Stimulated activated CD4-positive, alpha-beta T cell treated with anti-CD3 and anti-CD28 coated beads, Interleukin-12 subunit alpha, Interleukin-12 subunit beta, amount 100 ng/mL, for 4 hours (primary cell): ENCODE measurements at places on chromosomes 5 and 9.

DNA sequence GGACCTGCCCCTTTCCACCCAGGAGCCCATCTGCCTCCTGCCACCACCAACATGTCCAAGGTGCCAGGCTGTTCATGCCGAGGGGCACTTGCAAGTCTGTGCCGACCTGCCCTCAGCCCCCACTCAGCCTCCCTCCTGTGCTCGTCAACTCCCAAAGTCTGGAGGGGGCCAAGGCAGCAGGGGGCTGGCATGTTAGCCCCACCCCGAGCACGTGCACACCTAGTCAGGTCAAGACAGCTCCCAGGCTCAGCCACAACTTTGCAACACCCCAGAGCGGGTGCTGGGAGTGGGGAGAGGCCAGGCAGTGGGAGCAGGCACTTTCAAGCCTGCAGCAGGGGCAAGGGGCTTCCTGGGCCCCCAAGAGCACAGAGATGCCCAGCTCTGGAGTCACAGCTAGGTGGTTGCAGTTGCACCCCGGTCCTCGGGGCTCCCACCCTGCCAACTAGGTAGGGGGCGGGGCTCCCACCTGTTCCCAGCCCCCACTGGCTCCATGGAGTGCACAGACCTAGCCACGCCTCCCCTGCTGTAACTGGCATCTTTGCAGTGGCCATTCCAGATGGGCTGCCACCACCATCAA is 272.5 kb downstream of the CETN3 start:
- DNase-seq, result no peak

GRCh38 chr5:150781706-150782614 is 3.4 kb downstream of the SMIM3 start:
- DNase-seq, result no peak

- DNase-seq, result no peak
These were observed 113.3 kb downstream of the MTREX start for GRCh38 chr5:55421074-55421529.

- DNase-seq, result no peak
These were observed 828.9 kb downstream of the TLR4 start for GRCh38 chr9:118533101-118533500.

DNA sequence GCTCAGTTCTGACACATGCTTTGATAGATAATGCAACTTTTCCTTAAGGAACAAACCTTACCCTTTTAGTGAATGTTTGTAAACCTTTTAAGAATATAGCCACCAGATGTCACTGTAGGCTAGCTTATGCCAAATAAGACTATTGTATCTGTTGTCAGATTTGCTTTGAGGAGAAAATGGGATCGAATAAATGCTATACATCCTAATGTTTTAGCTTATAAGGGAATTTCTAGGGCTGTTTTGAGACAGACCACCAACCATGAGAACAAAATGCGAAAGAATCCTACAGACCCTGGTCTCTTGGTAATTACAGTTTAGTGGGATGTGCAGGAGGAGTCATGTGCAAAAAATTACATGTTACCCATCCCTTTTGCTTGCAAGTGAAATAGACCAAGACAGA is 127.6 kb upstream of the NMUR2 start:
- DNase-seq, result no peak

- no peak for DNase-seq
These were observed 462.9 kb downstream of the SEMA5A start for GRCh38 chr5:9082996-9083395.

DNA sequence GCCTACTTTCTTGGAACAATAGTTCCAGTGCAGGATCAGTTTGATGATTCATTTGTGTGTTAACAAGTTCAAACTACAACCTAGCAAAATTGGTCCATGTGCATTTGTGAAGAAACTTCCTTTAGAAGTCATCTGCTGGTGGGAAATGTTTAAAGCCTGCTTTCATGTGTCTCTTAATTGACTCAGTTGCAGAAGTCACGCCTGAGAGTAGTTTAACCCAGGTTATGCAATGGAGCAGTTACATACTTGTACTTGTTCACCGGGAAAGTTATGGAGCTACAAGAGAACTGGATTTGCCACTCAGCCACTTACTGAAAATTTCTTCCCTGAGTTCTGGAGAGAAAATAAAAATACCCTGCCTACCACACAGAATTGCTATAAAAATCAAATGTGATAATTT is 1397.8 kb downstream of the PTPRD start:
- no peak for DNase-seq

- DNase-seq, result no peak
These were observed 35.2 kb downstream of the ZCCHC9 start for GRCh38 chr5:81336556-81336955.

DNA sequence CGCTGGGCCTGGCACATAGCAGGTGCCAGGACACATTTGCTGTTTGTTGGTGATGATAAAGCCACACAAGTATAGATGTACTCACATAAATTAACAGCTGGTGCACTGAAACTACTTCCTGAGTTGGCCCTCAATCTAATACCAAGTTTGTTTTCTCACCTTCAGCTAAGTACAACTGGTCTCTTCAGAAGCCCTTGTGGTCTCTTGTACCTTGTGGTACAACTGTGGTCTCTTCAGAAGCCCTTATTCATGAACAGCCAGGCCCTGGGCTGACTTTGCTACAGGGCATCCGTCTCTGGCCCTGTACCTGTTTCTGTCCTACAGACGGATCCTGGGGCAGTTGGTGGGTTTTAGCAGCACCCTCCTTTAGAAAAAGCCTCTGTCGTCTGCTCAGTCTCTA is 81.5 kb downstream of the DAB2IP start:
- DNase-seq, result no peak

DNA sequence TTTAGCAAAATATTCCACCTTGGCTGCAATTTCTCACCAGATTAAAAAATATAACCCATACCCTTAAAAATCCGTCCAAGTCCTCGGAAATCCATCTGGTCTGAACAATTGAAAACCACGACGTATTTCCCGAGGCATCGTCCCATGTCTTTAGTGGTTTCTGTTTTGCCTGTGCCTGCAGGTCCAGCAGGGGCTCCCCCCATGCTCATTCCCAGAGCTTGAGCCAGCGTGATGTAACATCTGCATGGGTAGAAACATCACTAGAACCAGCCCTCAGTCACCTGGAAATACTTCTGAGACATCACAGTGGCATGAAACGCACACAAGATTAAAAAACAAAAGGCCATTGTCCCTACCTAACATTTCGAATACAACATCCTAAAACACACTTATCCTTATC is 114.0 kb downstream of the DNAH5 start:
- DNase-seq, result no peak

DNA sequence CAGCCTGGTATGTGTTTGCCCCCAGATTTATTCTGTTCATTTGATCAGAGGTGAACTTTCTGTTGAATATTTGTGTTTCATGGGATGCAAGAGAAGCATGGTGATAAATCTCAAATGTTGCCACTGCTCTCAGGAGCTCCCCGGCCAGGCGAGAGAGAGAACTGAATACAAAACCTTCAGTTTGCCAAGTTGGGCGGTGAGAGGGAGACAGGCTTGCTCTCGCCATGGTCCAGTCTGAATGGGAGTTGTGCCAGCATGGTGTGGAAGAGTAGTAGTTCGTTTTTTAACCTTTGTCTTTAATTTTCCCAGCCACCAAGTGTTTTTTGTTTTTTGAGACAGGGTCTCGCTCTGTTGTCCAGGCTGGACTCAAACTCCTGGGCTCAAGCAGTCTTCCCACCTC is 2.7 kb downstream of the NTMT1 start:
- DNase-seq, result no peak

- DNase-seq, result no peak
These were observed 34.0 kb downstream of the KIAA1958 start for GRCh38 chr9:112520656-112521055.

GRCh38 chr5:172830876-172831662 is 3.0 kb upstream of the ERGIC1 start:
- DNase-seq, result no peak

DNA sequence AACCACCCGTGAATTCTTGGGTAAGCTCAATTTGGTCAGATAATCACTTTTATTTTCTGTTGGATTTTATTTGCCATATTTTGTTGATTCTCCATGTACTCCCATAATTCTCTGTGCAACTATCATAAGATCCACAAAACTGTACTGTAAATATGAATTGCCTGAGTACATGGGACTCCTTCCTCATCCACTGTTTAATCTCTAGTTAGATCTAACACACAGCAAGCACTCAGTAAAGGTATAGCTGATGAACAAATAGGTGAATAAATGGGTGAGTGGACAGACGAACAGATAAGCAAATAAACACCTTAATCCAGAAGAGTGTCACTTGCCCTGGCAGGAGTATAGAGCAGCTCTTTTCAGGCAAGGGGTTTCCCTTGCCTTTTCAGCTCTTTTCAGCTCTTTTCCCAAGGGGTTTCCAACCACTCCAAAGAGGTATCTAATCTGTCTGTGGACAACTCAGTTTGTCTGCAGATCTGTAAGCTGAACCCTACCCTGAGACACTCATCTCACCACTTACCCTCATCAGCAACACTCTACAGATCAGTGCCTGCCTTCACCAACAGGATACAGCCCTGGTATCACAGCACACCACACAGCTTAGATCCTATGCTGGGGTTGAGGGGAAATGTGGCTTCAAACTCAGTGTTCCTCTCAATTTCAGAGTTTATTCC is 51.2 kb downstream of the SIL1 start:
- DNase-seq, result no peak

DNA sequence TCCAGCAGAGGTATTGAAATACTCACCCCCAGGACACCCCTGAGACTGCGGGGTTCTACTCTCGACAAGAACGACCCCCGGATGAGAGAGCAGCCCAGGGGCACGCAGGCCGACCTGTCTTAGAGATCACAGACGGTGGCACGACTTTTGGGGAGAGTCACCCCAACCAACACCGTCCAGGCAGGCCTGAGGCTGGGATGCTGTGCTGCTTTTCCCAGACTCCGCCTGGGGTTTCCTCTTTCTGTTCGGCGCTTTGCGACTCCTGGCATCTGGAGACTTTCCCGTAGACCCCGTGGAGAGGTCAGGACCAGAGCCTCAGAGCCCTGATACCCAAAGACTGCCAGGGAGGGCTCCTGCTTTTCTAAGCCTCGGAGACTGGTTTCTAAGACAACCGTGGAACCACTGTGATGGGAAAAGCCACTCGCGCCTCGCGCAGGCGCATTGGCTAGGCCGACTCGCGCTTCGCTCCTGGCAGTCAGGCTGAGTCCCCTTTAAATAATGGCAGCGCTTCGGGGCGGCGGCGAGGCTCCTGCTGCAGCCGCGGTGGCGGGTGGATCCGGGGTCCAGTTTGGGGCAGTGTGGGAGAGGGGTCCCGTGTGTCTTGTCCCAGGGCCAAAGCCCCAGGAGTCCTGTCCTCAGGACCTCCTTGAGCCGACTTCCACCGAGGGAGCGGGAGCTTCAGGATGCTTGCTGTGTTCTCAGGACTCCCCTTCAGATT is 484.0 kb downstream of the SPATA31A7 start:
- no peak for DNase-seq

GRCh38 chr5:90477621-90478215 is 3.1 kb downstream of the POLR3G start:
- no peak for DNase-seq

DNA sequence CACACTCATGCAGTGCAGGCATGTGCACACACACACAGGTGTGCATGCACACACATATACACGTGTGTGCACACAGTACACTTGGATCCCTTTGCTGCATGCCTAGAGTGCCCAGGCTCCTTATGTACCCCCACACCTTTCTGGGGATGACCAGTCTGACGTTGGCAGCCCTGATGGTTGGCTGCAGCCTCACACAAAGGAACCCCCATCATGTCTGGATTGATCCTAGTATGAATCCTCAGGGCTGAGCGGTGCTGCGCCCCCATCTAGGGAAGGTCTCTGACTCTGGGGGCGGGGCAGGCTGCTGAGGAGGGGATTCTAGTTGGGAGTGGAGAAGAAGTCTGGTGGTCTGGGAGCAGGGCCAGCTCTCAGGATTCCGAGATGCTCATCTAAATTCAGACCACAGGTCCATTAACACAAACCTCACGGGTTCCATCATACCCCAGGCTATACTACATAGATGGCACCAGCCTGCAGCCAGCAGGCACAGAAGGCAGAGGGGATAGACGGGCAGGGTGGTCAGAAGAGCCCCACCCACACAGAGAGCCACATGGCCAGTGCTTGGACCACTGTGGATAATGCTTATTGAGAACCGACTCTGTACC is 50.5 kb upstream of the OLFM1 start:
- DNase-seq, result no peak

- DNase-seq, result no peak
These were observed 5.8 kb upstream of the CARNMT1 start for GRCh38 chr9:75033791-75034473.

- DNase-seq, result no peak
These were observed 562.4 kb upstream of the CLINT1 start for GRCh38 chr5:158421319-158421718.

GRCh38 chr9:136928591-136928990 is 15.9 kb downstream of the FBXW5 start:
- DNase-seq, result no peak

- DNase-seq, result no peak
These were observed 73.6 kb downstream of the SCAMP1 start for GRCh38 chr5:78433972-78434371.

- no peak for DNase-seq
These were observed 1048.1 kb upstream of the ACO1 start for GRCh38 chr9:31336386-31336785.

DNA sequence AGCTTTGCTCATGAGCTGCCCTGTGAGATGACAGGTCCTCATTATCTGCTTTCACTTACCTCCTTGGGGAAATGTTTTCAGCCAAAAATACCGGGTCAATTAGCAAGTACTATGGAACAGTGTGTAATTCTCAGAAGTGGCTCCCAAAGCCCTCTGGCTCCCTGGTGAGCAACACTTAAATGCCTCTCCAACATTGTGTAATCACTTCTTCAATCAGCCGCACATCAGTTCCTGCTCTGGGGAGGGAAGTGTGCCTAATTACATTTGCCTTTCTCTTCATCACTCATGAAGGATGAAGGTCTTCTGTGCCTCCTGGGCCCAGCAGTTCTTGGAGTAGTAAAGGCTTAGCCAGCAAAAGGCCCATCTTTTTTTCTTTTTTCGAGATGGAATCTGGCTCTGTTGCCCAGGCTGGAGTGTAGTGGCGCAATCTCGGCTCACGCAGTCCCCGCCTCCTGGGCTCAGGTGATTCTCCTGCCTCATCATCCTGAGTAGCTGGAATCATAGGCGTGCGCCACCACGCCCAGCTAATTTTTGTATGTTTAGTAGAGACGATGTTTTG is 23.1 kb downstream of the NIM1K start:
- no peak for DNase-seq

GRCh38 chr5:140953234-140953633 is 13.0 kb upstream of the PCDHAC2 start:
- no peak for DNase-seq

- DNase-seq, result no peak
These were observed 456.8 kb downstream of the EBF1 start for GRCh38 chr5:158642879-158643278.

- no peak for DNase-seq
These were observed 16.7 kb downstream of the CDHR2 start for GRCh38 chr5:176565760-176566288.

DNA sequence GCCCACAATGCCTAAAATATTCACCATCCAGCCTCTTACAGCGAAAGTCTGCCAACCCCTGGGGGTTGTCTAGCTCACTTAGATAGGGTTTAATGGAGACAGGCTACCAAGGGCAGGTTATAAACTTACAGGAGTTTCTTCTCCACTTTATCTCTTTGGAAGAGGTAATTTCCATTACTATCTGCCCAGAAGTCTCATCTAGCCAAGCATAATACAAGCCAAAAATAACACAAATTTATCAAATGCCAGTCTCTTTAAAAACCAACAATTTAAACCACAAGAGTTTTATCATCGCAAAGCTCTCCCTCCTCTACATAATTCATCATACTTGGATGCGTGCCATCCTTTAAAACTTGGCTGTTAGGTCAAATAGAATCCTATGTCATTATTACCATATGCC is 6.2 kb downstream of the RBM22 start:
- DNase-seq, result no peak
